ENCODE measurements at places on chromosomes 5 and 9. TPM values are rescaled to one million over a fixed set of nuclear protein-coding genes. Genes with fewer than 3 reads are reported as not detected.

DNA sequence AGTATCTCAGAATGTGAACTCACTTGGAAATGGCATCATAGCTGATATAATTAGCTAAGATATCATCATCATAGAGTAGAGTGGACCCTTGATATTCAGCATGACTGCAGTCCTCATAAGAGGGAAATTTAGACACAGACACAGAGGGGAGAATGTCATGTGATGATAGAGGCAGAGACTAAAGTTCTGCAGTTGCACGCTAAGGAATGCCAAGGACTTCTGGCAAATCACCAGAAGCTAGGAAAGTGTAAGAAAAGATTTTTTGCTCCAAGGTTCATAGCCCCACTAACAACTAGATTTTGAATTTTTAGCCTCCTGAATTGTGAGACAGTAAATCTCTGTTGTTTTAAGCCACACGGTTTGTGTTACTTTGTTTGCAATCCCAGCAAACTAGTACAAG, 612.6 kb upstream of the ST8SIA4 start:
- DNase-seq: no peak
- H3K27me3 ChIP-seq: no peaks in the 10 kb centered on the region
- H3K36me3 ChIP-seq: no peaks in the 10 kb centered on the region
- H3K4me1 ChIP-seq: no peaks in the 10 kb centered on the region
- H3K27ac ChIP-seq: no peak overlapping the region
- H3K4me3 ChIP-seq: no peak overlapping the region

DNA sequence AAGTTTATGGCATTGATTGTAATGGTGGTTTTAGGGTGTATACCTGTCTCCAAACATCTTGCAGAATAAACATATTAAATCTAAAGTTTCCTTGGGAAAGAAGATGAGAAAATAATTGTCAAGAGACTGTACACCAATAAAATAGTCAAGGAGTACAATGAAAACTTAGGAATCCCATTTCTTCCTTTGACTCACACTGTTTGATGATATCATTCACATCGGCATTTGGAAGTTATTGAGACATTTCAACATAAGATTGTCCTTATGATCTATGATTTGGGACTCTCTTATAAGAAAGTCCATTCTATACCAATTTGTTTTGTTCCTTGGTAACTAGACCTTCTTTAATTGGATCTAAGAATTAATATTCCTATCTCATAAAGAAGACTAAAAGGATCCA, 482.7 kb downstream of the RAB3C start:
- no peak overlapping the region for H3K27ac ChIP-seq
- H3K36me3 ChIP-seq: no peaks in the 10 kb centered on the region
- H3K4me3 ChIP-seq: no peak overlapping the region
- DNase-seq: no peak
- no peaks in the 10 kb centered on the region for H3K27me3 ChIP-seq
- peaks cover 15% of the 10 kb centered on the region for H3K4me1 ChIP-seq

DNA sequence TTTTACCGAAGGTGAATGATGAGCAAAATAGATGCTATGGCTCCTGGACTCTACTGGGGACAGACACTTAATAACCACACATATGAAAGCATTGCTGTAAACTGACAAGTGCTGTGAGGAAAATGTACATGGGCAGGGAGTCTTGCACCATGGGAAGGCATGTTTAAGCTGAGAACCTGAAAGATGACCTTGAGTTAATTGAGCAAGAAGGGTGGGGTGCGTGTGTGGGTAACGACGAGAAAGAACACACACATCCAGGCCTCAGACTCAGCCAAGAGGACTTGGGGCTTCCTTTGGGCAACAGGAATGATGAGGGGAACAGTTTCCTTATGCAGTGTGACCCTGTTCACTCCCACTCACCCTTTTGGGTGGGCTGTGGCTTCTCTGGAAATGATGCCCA, 73.1 kb downstream of the HSPA4 start:
- no peak overlapping the region for H3K4me3 ChIP-seq
- no peak overlapping the region for H3K27ac ChIP-seq
- H3K4me1 ChIP-seq: no peaks in the 10 kb centered on the region
- H3K27me3 ChIP-seq: peaks cover 30% of the 10 kb centered on the region

Gene CBY3
- not detected for total RNA-seq

Gene SPATA31A3
- total RNA-seq: not detected

Gene ARHGEF37
- total RNA-seq: 8.9 TPM

All from osteocyte (in vitro differentiated cells).